H1 (cell line): ENCODE measurements at places on chromosomes 5 and 9.

DNA sequence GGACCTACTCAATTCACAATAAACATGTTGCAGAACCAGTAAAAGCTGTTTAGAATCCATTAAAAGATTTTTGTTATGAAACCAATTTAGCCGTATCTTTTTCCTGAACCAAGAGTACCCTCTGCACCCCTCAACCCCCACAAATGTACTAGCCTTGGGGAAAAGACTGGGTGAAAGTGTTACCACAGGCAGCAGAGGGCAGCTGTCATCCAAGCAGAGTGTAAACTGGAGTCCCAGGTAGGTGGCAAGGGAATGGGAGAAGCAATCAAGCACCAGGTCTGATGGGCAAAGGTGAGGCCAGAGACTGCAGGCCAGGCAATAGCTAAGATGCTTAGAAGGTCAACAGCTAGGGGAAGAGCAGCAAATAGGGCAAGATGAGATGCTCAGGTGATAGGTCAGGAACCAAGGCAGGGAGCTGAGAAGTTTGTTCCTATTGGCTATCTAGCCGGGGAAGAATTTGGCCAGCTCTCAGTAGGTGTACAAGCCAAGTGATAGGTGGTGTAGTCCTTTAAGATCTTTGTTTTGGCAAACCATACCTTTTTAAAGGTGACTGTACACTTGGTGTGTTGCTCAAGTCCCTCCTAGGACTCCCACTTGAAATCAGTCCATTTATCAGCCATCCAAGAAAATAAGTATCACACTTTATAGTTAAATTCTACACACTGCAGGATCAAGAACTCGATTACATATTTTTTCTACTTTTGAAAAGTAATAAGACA, 77.8 kb upstream of the CCDC112 start:
- no peak for DNase-seq

GRCh38 chr9:123742009-123742767, 187.7 kb downstream of the DENND1A start:
- no peak for DNase-seq

DNA sequence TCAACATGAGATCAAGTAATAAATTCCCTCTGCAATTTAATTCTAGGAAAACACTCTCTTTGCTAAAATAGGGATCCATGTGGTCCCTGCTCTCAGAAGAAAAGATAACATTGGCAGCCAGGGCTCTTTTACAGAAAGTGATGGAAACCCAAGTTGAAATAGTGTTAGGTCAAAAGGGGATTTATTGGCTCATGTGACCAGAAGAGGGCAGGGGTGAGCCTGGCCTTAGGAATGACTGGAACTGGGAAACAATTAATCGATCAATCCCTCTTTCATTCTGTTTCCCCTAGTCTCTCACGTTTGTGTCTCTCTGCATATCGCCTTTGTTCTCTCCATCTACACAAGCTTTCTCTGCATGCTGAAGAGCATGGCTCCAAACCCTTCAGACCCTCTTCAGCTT, 58.3 kb upstream of the ALDH1B1 start:
- DNase-seq, result no peak

DNA sequence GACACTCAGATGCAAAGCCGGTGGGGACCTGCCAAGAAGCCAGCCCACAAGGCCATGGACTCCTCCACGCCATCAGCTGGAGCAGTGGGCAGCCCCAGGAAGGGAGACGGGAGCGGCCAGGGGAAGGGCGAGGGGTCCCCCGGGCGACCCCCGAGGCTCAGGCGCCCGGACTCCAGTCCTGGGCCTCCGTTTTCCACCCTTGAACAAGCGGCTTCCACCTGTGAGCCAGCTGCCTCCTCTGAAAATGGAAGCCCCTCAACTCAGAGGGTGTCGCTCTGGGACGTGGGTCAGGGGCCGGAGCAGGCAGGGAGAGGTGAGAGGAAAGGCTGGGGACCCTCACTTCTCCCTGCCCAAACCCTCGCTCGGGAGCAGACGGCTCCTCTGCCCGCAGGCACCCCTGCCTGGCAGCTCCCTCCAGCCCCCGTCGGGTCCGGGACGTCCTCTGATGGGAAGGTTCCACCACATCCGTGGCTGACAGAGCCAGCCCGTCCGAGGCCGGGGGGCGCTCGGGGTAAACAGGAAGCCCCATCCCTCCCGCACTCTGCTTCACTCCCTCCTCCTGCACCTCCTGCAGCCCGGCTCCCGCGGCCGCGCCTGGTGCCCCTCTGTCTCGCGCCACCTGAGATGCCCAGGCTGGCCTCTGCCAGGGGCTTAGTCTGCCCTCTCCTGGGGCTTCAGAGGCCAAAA, 3.7 kb upstream of the EGFL7 start:
- no peak for DNase-seq

GRCh38 chr9:127946728-127947127, 9.1 kb upstream of the DPM2 start:
- no peak for DNase-seq

DNA sequence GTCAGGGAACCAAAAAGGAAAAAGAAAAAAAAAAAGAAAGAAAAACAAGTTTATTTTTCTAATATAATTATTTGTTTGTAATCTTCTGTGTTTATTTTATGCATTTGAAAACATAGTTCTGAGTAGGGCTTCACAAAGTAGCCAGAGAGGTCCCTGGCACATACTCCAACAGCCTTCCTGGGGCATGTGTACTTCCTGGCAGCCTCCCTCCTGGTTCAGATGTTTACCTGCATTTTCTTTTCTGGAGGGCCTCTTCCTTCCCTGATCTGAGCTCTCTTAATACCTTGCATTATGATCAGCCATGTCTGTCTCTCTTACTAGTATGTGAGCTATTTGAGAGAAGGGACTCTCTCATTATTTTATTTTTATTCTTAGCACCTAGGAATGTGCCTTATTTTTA, 361.8 kb downstream of the KDM4C start:
- no peak for DNase-seq

DNA sequence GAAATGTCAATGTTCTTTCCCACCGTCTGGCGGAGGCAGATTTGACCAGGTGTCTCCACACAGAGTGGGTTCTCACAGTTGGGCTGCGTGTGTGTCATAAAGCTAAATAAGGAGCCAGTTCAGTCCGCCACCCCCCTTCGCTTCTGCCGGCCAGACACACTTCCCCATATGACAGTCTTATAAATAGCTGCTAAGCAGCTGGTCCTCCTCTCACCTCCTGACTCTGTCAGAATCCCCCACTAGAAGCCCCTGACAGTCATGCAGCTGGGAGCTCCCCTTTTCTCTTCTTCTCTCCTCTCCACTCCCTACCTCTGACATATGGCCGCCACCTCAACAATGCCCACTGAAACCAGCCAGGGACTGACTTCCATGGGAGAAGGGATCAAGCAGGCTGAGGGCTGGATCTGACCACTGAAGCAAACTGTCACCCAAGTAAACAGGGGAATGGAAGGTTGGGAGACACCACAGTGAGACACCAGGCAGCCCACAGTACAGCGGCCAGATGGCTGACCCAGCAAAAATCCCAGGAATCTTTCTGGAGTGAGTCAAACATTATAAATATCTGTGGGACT, 141.9 kb upstream of the EFNA5 start:
- DNase-seq, result no peak

- no peak for DNase-seq
These were observed 132.5 kb upstream of the ADRA1B start for GRCh38 chr5:159783726-159784247.

DNA sequence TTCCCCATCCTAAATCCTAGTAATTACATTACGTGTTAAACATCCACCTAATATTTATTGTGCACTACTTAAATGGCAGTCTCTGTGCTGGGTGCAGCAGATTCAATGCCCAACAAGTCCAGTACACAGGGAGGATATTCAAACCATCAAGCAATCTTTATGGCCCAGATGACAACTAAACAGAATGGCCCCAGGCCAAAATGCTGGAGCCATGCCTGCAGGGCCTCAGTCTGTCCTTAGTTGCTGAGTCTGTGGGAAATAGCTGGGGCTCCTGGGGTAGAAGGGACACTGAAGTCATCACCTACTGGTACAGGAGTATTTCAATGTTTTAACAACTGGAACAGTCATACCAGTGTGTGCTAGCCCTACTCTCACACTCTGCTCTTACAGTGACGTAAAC, 153.5 kb downstream of the ZNF608 start:
- no peak for DNase-seq

DNA sequence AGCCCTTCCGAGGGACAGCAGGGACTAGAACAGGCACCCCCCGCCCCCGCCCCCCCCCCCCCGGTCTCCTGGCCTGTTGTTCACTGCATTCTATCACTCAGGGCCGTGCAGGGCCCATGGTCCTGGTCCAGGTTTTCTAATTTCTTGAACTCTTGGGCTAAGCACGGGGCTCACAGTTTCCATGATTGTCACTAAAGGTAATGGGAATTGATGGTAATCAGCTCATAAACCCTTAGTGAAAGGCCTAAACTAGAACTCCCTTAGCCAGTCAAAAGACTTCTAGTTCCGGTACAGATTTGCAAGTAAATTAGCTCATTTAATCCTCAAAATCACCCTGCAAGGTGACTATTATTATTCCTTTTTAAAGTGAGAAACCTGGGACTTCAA, 14.7 kb upstream of the PWWP2A start:
- no peak for DNase-seq

DNA sequence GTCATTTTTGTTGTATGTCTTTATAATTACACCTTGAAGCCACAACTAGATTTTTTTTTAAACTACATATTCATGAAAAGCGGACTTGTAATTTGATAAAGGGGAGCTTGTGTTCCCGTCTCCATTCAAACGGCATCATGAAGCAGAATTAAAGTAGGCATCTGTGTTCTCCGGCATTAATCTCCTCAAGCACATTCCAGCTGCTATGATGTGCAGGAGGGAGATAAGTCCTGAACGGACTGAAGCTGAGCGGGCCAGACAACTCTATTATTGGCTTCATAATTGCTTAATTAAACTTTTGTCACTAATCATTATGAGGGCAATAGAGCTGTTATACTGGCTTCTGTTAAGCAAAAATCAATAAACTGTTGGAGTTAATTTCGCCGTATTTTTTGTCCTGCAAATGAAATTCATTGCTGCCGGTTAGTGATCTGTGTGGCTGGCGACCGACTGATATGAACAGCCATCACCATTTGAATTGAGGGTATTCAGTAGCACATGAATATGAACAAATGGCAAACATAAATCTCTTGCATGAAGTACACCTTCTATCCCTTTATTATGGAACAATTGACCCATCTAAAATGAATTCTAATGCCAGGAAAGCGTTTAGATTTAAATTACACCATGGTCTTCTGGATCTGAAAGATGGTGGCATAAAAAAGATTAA, 408.8 kb upstream of the IRX1 start:
- no peak for DNase-seq

GRCh38 chr9:78001946-78002731, 29.5 kb downstream of the GNAQ start:
- DNase-seq, result no peak

- DNase-seq, result no peak
These were observed 336.8 kb downstream of the KDM4C start for GRCh38 chr9:7094576-7094975.

DNA sequence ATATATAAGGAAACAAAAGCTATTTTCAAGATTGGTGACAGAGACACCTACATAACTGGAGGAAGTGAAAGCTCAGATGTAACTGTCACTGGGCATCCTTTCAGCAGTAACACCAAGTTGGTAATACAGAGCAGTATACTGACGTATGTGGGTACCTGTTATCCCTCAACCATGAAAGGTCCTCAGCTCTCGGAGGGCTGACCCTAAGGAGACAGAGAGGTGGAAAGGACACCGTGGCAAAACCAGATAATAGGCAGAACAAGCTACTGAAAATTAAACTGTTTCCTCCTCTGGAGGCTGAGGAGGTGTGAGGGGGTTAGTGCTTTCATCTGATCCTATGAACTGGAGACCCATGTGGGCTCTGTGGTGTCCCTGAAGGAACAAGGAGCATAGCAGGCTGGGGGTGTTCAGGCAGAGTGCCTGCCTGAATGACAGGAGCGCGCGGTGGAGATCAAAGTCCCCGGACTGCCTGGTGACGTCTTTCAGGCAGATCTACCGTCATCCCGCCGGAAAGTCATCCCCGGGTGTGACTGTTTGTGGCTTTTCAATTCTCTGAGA, 130.2 kb upstream of the FSTL4 start:
- no peak for DNase-seq

- DNase-seq, result no peak
These were observed 306.7 kb downstream of the NR2F1-AS1 start for GRCh38 chr5:93274291-93274690.

- DNase-seq, result no peak
These were observed 144.7 kb downstream of the TRPM6 start for GRCh38 chr9:74742792-74743730.

DNA sequence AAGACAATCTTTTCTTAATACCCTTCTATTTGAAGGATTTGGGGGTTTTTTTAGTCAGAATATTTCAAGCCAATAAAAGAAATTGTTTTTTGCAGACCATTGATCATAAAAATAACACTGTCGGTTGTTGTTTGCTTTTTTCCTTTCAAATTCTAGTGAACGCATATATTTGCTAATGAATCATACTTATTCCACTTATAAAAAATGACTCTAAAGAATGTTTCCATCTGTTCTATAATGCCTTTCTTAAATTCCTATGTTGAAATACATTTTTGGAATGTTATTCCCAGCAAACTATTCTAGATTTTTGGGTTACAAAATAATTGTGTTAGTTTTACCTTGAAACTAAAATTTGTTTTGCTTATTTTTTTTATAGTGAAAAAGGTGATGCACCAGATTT, 32.2 kb downstream of the CWC27 start:
- DNase-seq, result no peak

- no peak for DNase-seq
These were observed 349.2 kb downstream of the GADD45G start for GRCh38 chr9:89953824-89954615.

DNA sequence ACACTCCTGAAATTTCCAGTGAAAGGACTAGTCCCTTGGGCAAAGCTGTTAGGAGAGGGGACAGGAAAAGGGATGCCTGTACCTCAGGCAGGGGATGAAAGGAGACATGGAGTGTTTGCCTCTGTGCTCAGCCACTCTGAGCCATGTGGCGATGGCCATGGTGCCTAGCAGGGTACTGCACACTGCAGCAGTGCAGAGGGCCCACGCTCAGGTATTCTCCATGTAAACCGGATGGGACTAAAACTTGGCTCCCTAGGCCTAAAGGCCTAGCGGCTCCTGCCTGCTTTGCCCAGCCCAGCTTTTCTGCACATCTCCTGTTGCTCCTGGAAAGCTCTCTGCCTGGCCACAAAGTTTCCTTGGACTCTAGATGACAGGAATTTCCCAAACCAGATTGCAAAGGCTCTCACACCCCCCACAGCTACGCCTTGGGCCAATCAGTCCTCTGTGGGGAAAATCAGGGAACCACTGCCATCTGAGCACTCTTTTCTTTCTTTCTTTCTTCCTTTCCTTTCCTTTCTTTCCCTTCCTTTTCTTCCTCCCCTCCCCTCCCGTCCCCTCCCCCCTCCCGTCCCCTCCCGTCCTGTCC, 44.3 kb downstream of the HABP4 start:
- no peak for DNase-seq
